HepG2 (cell line): ENCODE measurements at places on chromosomes 4 and X. TPM values are rescaled to one million over a fixed set of nuclear protein-coding genes. Genes with fewer than 3 reads are reported as not detected.

- DNase-seq = no peak
These were observed 408.0 kb upstream of the SPOCK3 start for GRCh38 chr4:167642250-167642649.

GRCh38 chrX:9369802-9370291 is 95.0 kb upstream of the TBL1X start:
- no peak for DNase-seq

The FOXR2 gene
- total RNA-seq = not detected in 2 replicates

The FAM47B gene
- not detected in 2 replicates for total RNA-seq
